ENCODE measurements at places on chromosomes 6 and 20. TPM values are rescaled to one million over a fixed set of nuclear protein-coding genes. Genes with fewer than 3 reads are reported as not detected.

DNA sequence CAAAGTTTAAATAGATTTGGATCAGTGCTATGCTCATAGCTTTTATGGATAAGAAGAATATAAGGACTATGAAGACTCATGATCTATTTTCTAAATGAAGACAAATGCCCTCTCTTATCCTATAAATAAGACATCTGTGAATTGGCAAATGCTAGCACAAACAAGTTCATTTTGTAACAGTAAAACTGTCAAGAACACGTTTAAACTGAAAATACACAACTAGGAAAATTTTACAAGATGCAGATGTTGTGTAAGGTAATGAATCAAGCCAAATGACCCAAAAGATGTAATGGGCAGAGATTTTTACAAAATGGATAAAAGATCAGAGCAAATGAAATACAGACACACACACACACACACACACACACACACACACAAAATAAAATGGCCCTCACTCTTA lies 180.5 kb downstream of the MOXD1 start:
- DNase-seq, result no peak

Gene HTR1B
- not detected for total RNA-seq

- DNase-seq, result peak; percentile 74
These were observed 13.9 kb downstream of the DEF6 start for GRCh38 chr6:35311390-35312075.

Gene OR12D3
- total RNA-seq, result not detected

DNA sequence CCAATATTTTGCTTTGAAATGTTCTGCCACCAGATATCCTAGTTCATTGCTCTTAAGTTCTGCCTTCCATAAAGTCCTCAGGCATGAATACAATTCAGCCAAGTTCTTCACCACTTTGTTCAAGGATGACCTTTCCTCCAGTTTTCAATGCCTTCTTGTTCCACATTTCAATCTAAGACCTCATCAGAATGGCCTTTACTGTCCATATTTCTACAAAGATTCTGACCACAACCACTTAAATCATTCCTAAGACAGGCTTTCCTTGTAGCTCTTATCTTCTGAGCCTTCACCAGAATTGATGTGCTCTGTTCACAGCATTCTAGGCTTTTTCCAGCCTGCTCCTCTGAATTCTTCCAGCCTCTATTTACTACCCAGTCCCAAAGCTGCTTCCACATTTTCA lies 319.0 kb downstream of the HACE1 start:
- DNase-seq, result no peak

Gene CAP2
- total RNA-seq, result not detected

DNA sequence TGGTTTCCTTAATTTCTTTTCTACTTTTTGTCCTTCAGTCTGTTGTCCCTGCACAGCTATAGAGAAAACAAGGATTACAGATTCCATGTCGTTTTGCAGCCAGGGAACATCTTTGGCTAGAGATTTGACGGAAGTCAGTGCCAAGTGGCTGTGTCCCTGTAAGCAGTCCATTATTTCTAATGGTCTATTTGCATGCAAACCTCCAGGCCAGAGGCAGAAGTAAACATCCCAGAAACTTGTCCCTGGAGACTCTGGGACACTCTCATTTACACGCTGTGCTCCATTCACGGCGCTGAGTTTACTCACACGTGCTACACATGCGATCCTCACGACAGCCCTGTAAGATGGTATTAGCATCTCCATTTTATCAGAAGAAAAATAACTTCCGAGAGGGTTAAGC lies 355.5 kb downstream of the PRKN start:
- no peak for DNase-seq

DNA sequence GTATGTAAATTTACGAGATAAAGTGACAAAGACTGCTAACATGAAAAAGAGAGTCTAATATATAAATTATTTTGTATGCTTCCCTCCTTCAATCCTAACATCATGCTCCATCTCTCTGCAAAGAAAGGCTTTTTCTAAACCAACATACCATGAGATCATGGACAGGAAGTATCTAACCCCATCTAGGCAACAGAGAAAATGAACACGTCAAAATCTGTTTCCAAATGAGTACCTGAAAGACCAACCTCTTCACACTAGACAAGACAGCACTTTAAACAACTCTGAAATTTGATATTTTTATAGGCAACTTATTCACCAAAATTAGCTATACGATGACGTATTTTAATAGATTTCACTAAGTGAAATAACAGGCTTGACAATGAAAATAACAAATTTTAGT lies 54.6 kb downstream of the MAN1A1 start:
- no peak for DNase-seq

DNA sequence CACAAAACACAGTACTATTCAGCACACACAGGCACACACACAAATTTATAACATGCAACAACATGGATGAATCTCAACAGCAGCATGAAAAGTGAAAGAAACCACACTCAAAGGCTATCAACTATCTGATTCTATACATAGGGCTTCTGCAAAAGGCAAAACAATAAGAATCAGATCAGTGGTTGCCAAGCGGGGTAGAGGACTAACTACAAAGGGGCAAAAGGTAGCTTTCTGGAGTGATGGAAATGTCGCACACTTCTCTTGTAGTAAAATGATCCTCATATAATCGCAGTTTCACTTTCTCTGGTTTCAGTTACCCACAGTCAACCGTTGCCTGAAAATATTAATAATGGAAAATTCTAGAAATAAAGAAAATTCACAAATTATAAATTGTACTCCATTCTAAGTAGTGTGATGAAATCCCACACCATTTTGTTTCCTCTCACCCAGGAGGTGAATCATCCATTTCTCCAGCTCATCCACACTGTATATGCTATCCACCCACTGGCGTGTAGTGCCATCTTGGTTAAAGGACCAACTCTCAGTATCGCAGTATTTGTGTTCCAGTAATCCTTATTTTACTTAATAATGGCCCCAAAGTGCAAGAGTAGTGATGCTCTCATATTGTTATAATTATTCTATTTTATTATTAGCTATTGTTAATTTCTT lies 12.8 kb upstream of the PLN start:
- DNase-seq, result no peak

GRCh38 chr6:56459030-56459805 lies 183.5 kb downstream of the DST start:
- DNase-seq, result no peak

Gene ERVFRD-1
- not detected for total RNA-seq

- DNase-seq, result no peak
These were observed 27.8 kb upstream of the CENPW start for GRCh38 chr6:126312013-126312665.

Gene HNF4A
- not detected for total RNA-seq

- no peak for DNase-seq
These were observed 26.9 kb downstream of the AKIRIN2 start for GRCh38 chr6:87675004-87675681.

GRCh38 chr6:33880104-33880678 lies 76.4 kb upstream of the MLN start:
- DNase-seq, result no peak

Gene BNIP5
- not detected for total RNA-seq

DNA sequence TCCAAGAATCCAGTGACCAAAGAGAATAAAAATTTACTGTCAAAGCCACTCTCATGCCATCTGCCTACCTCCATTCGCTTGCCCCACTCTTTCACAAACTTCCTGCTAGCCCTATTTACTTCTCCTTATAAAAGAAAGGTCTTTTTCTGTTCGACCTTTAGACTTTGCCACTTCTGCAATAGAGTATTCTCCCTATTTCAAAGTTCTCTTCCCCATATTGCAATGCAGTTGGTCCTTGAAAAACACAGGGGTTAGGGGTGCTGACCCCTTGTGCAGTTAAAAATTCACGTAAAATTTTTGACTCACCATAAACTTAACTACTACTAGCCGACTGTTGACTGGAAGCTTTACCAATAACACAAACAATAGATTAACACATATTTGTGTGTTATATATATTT lies 15.0 kb downstream of the CCN2 start:
- no peak for DNase-seq
